ENCODE measurements at places on chromosomes 5 and 9. TPM values are rescaled to one million over a fixed set of nuclear protein-coding genes. Genes with fewer than 3 reads are reported as not detected.

Gene TAF11L10
- not detected for total RNA-seq

Gene AGTPBP1
- total RNA-seq: 15.2 TPM

Gene PCDHGA8
- total RNA-seq: 2.3 TPM

Gene LCN15
- total RNA-seq: not detected

Gene VCAN
- total RNA-seq: 70.5 TPM

Gene NXNL2
- not detected for total RNA-seq

Gene C1QTNF2
- 0.06 TPM for total RNA-seq

Gene HAVCR1
- total RNA-seq: not detected

Gene PCDHB2
- 0.15 TPM for total RNA-seq

Gene TAF1L
- not detected for total RNA-seq

Gene ARHGEF28
- total RNA-seq: 83.0 TPM

Gene XRCC4
- 10.0 TPM for total RNA-seq

Gene HAVCR2
- not detected for total RNA-seq

All from glomerular endothelial cell (primary cell).